ENCODE measurements at places on chromosomes 6 and 20.

DNA sequence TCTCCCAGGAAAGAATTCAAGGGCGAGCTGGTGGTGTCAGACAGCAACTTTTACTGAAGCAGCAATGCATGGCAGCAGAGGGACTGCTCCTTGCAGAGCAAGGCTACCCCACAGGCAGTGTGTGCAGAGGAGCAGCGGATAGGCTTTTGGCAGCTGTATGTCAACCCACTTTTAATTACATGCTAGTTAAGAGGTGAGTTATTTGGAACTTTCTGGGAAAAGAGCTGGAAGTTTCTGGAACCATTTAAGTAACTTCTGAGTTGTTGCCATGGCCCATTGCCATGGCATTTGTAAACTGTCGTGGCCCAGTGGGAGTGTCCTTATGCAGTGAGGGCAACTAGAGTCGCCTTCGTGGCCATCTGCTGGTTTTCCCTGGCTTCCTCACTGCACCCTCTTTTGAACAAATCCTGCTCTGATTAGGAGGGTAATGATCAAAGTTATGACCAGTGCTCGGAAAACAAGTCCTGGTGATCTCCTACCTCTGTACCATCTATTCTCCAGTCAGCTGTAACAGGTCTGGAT is 34.0 kb downstream of the BPIFB4 start:
- no peak for DNase-seq

- DNase-seq = peak; percentile 6
Measured at GRCh38 chr20:17910828-17911294, 57.7 kb downstream of the SNX5 start.

- DNase-seq = no peak
Measured at GRCh38 chr6:162697872-162698403, 29.6 kb downstream of the PRKN start.

DNA sequence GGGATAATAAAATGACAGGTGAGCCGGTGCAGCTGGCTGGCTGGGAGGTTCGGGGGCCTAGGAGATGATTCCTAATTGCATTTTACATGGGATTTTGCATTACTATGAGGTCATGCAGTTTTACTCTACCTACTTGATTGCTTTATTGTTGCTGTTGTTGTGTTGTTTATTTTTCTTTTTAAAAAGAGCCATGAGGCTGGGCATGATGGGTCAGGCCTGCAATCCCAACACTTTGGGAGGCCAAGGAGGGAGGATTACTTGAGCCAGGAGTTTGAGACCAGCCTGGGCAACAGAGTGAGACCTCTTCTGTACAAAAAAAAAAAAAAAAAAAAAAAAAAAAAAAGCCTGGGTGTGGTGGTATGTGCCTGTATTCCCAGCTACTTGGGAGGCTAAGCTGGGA is 104.8 kb downstream of the GJA1 start:
- no peak for DNase-seq

GRCh38 chr6:2103765-2104523 is 141.5 kb downstream of the GMDS start:
- DNase-seq = peak; percentile 39

GRCh38 chr20:8118039-8118438 is 14.0 kb upstream of the PLCB1 start:
- DNase-seq = no peak

DNA sequence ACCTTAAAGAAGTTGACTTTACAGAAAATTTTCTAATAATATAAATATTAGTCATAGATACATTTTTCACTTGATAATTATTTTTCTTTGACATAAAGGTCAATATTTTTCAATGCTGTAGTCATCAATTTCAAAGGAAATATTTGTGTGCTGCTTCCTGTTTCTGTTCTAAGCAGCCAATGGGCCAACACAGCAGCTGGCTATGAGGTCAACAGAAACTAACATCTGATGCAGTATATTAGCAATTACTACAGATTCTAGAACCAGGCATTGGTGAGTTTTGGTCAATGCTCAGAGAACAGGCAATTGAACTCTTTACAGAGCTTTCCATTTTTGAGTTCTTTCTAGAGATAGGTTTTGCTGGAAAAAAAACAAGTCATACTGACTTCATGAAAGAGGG is 669.6 kb upstream of the NRSN1 start:
- DNase-seq = no peak

GRCh38 chr6:134309983-134310605 is 7.8 kb downstream of the SGK1 start:
- no peak for DNase-seq

GRCh38 chr20:13809373-13809772 is 24.5 kb downstream of the NDUFAF5 start:
- no peak for DNase-seq

DNA sequence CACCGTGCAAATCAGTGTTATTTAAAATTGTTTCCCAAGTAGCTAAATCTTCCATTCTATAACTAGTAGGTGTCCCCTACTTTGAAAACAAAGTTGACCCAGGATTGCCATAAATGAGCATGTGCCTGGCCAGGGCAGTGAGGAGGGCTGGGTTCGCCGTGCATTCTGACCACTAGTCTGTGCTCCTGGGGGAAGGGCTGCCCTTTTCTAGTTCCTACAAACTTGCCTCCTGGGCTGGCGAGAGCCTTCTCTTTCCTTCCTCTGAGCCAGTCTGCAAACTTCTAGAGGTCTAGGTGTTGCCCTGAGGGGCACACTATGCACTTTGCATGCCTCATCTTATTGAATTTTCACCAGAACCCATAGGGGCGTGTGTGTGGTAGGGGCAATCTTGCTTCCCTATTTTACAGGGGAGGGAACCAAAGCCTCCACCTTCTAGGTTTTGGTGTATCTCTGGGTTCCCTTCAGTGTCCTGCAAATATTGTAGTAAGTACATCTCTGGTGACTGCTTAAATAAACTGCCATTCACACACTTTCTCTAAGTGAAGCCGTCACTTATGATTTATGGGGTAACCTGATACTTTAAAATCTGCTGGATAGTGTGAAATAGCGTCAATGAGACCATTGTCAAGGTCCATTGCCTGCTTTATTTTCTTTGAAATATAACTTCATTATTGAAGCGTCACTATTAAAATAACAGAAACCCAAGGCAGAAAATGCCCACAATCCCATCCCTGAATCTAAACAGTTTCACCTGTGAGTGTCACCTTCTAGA is 42.2 kb downstream of the CDH26 start:
- DNase-seq = no peak

GRCh38 chr6:16318538-16318937 is 80.2 kb downstream of the GMPR start:
- peak; percentile 27 for DNase-seq

DNA sequence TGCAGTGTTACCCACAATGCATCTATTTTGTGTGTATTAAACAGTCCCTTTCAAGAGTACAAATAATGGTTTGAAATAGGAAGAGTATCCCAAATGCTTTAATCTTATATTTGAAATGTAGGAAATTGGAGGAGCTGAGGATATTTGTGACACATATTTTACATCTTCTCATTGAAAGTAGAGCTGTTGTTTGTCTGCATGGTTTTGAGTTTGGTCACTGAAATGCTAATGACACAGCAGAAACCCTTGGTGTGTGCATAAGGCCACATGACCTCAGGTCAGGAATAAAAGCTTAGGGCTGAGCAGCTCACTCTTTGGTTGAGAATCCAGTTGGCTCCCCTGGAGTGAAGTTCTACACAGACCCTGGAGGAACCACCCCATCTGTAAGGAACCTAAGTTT is 49.8 kb downstream of the TPD52L1 start:
- DNase-seq = no peak

GRCh38 chr20:51562027-51562331 is 19.5 kb upstream of the NFATC2 start:
- no peak for DNase-seq

DNA sequence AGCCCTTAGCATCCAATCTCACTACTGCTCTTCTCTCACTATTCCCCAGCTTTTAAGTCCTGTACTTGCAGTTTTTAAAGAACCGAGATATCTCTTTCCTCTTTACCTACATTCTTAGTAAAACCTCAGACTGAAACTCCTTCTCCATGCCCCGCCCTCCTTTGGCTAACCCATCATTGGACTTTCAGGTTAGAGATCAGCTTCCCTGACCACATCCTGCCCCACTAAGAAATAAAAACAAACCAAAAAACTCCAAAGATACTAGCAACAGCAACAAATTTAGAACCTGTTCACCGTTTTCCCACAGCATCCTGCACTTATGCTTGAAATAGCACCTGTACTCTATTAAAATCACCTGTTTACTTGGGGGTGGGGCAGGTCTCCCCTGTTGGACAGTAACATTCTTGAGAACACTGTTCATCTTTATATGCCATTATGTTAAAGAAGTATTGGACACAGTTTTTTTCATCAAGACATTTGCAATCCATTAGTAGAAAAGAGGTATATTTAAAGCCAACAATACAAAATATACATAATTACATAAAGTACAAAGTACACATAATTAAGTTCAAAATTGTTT is 16.3 kb upstream of the SMAP1 start:
- DNase-seq = peak; percentile 68

- peak; percentile 47 for DNase-seq
Measured at GRCh38 chr6:28867086-28867409, 56.7 kb downstream of the TRIM27 start.

DNA sequence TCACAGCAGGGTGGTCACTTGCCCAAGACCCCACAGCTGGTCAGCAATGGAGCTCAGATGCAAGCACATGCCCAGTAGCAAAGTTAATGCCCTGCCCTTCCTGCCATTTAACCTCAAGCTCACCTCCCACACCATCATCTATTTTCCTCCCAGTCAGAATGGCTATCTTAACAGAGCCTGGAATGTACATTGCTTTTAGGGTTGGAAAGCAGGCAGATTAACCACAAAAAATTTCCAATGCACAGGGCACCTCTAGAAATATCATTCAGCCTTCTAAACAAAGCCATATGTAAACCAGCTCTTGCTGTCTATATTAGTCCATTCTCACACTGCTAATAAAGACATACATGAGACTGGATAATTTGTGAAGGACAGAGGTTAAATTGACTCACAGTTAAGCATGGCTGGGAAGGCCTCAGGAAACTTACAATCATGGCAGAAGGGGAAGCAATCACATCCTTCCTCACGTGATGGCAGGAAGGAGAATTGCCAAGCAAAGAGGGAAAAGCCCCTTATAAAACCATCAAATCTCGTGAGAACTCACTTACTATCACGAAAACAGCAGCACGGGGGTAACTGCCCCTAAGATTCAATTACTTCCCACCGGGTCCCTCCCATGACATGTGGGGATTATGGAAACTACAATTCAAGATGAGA is 106.9 kb downstream of the FYN start:
- no peak for DNase-seq

- DNase-seq = no peak
Measured at GRCh38 chr6:167495506-167496401, 170.9 kb downstream of the TTLL2 start.

GRCh38 chr20:32167552-32167951 is 40.0 kb downstream of the PLAGL2 start:
- DNase-seq = no peak

DNA sequence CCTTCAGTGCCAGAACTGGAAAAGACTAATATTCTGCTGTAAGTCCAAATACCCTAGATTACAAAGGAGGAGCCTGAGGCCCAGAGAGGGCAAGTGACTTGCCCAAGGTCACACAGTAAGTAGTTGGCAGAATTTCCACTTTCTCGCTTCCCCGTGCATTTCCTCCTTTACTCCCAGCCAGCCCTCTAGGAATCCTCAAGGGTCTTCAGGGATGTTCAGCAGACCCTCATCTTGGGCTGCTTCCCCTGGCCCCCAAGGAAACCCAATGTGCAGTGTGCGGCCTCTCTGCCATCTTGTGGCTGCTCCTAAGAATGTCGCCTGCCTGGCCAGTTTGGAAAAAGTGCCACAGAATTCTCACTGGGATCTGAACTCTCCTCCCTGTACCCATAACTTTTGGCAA is 217.7 kb upstream of the LRFN2 start:
- DNase-seq = no peak

GRCh38 chr6:79079561-79080041 is 1.5 kb upstream of the PHIP start:
- no peak for DNase-seq

- no peak for DNase-seq
Measured at GRCh38 chr6:131368198-131368911, 204.7 kb upstream of the ARG1 start.

GRCh38 chr20:43972051-43972450 is 57.4 kb downstream of the TOX2 start:
- DNase-seq = no peak

DNA sequence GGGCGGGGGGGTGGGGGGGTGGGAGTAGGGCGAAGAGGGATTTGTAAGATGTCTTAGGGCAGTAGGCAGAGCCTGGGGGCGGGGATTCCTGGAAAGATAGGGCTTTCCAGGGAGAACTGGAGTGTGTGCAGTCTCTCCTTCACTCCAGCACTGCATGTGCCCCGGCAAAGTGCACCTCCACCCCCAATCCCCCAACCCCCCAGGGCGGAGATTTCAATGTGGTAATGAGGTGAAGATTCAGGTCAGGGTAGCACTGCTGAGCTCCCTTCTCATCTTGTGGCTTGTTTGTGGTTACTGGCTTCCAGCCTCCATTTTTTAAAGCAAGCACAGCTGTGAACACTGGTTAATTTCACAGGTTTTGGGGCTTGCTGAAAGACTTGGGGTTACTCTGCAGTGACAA is 5.9 kb downstream of the TMEM239 start:
- DNase-seq = peak; percentile 60

GRCh38 chr6:26468829-26469228 is 11.1 kb downstream of the BTN2A1 start:
- no peak for DNase-seq

- no peak for DNase-seq
Measured at GRCh38 chr6:6837541-6838080, 249.1 kb downstream of the LY86 start.

- DNase-seq = no peak
Measured at GRCh38 chr6:49739423-49739822, 4.8 kb downstream of the CRISP3 start.

DNA sequence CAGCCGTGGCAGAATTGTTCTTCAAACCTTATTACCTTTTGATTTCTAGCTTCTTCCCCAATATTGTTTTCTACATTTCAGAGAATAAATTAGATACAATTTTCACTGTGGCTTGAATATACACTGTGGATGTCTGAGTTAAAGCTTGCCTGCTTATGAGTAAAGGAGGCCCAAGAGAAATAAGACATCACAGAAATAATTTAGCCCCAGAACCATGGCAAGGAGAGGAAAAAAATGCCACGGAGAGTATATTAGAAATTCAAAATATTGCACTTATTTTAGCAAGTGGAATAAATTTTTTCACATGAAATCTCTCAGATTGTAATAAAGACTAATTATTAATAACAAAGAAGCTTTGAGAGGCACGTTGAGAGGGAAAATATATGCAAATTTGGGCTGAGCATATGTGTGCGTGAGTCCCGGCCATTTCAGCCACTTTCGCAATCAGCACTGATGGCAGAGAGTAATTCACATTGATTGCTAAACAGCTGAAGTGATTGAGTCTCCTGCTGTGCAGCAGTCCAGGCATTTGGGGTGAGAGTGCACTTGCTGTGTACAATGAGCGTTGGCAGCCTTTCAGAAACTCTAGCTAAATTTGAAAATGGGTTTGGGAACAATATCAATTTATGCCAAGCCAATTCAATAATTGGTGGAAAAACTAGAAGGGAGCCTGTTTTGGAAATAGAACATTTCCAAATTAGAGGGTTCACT is 596.0 kb downstream of the EPM2A start:
- no peak for DNase-seq

DNA sequence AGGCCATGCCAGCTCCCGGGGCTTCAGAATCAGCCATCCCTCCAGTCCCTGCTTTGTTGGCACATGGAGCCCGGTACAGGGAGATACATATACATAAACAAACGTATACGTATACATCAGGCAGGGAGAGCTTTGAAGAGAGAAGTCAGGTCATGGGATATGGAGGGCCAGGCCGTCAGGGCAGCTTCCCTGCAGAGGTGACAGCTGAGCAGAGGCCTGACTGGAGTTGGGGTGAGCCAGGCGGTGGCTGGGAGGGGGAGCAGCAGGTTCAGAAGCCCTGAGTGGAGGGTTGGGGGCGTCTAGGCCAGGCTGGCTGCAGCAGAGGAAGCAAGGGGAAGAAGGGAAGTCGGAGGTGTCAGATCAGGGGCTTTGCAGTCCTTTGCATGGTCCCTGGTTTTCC is 61.7 kb downstream of the STK35 start:
- no peak for DNase-seq
